GM04504 (cell line): ENCODE measurements at places on chromosomes 16 and 17.

- DNase-seq, result no peak
Observed at GRCh38 chr17:48432820-48433775, 3.1 kb upstream of the SKAP1 start.

- no peak for DNase-seq
Observed at GRCh38 chr17:81840826-81841778, 6.3 kb upstream of the PPP1R27 start.

- DNase-seq, result no peak
Observed at GRCh38 chr16:30115238-30115637, 1.9 kb upstream of the GDPD3 start.

- no peak for DNase-seq
Observed at GRCh38 chr17:48747445-48748363, 19.2 kb upstream of the HOXB13 start.

- no peak for DNase-seq
Observed at GRCh38 chr16:55443434-55444346, 35.3 kb upstream of the MMP2 start.

DNA sequence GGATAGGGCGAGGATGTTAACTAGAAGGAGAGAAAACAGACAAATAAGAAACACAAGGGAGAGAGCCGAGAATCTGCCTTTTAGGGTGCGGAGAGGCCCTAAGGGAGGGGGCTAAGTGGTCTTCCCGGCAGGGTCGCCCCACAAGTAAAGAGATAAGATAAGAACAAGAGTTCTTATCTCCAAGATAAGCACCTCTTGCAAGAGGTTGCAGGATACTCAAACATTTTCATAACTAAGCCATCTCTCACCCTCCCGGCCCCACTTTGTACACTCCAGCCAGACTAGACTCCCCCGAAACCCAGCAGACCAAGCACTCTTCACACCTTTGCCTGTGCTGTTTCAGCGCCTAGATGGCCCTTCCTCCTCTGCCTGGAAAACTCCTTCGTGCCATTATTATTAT lies 14.3 kb downstream of the ZNF319 start:
- no peak for DNase-seq

DNA sequence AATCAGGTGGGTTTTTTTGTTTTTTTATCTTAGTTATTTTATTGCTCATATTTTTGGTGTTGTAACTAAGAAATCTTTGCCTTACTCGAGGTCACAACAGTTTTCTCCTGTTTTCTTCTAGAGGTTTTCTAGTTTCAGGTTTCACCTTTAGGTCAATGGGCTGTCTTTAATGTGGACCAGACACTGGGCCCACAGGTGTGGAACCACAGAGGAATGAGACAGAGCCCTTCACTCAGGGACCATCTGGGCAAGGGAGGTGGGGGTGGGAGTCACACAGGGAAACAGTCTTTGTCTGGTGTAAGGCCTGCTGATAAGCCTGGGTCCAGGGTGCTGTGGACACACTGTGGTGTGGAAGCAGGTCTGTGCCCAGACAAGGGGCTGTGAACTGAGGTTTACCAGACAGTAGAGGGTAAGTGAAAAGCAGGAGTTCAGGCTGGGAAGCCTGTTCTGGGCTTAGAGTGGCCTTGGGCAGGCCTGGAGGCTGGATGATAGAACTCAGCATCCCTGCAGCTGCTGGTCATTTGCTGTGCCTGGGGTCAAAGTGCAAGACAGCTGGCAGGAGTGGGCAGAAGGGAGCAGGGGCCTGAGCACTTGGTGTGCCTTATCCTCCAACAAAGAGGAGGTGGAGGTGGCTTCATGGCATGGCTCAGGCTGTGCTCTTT lies 75.6 kb downstream of the SPECC1 start:
- no peak for DNase-seq

DNA sequence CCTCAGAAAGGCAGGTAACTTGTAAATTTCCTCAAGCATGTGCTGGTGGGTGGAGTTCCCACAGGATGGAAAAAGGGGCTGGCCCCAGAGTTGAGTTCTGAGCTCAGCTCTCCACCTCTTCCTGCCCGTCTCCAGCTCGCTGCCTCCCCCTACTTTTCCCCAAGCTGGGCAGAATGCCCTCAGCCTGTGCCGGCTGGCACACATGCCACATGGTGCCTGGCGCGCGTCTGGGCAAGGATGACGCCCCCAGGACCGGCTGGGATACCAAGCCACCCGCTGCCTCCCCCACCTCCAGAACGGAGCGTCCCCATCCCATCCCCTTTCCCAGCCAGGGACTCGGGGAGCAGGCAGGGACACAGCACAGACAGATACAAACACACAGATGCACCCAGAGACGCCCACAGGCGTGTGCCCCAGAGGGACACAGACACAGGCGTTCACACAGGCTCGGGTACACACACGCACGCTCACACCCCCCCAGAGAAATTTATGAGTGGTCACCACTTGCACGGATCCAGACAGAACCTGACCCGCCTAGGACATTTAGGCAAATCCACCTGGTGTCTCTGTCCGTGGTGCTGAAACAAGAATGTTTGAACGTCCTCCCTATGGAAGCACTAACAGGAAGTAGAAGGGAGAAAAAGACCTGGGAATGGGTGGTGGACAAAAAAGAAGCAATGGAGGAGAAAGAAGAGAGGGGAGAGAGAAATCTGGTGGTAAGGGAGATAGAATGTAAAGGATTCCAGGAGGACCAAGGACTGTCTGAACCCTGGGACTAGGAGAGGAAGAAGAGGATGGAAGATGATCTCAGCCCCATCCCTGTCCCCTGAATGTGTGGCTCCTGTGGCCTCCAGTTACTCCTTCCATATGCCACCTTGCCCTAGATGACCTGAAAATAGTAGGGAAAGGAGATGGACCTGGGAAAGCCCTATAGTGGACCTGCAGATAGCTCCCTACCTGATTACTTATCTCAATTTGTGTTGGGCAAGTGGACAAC lies 15.5 kb downstream of the NEUROD2 start:
- no peak for DNase-seq

GRCh38 chr17:83154311-83155127 lies 75.1 kb downstream of the METRNL start:
- no peak for DNase-seq

DNA sequence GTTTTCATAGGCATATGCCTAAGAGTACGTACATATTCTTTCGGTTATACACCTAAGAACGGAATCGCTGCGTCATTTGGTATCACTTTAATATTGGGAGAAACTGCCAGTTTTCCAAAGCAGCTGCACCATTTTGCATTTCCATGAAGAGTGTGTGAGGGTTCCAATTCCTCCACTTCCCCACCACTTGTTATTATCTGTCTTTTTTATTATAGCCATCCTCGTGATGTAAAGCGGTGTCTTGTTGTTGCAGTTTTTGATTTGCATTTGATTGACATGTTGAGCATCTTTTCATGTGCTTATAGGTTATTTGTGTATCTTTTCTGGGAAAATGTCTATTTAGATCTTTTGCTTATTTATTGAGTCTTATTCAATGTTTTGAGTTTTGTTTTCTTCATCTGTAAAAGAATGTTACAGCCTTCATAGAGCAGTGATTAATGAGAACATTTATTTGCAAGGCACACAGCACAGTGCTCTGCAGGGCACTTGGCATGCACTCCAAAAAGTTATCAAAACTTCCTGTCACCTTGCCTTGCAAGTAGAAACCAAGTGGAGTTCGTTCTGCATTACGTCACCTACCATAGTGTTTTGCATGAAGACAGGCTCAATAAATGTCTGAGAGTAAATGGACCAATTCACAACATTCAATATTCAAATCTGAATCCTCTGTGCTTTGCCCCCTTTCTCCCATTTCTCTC lies 26.6 kb upstream of the ST6GALNAC1 start:
- no peak for DNase-seq

- peak; percentile 84 for DNase-seq
Observed at GRCh38 chr17:74987418-74987908, at the start of gene CDR2L. Gene CDR2L (plus strand): TSS chr17:74987632. CDS start chr17:74988044, 412 bp downstream.

DNA sequence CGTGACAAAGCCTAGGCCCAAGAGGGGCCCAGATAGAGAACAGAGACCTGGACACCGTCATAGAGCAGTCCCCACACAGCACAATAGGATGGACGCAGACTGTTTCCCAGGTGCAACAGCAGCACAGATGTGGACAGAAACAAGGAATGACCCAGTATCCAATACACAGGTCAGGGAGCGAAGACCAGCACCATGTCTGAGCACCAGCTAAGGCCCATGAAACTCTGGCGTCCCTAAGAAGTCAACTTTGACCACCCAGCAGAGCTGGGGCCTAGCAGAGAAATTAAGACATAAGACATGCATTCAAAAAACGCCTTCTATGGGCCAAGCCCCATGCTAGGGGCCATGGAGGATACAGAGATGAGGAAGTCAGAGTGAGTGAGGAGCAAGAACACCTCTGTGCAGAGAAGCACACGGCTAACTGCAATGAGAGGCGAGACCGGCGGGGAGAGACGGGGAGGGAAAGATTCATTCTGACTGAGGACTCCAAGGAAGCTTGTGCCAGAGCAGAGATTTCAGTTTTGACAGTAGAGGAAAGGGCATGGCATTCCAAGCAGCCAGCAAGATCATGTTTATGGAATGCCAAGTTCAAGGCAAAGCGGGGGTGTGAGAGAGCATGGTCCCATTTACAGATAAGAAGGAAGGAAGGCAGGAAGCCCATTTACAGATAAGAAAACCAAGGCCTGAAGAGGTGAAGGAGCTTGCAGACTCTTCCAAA lies 50.8 kb downstream of the PITPNM3 start:
- no peak for DNase-seq

DNA sequence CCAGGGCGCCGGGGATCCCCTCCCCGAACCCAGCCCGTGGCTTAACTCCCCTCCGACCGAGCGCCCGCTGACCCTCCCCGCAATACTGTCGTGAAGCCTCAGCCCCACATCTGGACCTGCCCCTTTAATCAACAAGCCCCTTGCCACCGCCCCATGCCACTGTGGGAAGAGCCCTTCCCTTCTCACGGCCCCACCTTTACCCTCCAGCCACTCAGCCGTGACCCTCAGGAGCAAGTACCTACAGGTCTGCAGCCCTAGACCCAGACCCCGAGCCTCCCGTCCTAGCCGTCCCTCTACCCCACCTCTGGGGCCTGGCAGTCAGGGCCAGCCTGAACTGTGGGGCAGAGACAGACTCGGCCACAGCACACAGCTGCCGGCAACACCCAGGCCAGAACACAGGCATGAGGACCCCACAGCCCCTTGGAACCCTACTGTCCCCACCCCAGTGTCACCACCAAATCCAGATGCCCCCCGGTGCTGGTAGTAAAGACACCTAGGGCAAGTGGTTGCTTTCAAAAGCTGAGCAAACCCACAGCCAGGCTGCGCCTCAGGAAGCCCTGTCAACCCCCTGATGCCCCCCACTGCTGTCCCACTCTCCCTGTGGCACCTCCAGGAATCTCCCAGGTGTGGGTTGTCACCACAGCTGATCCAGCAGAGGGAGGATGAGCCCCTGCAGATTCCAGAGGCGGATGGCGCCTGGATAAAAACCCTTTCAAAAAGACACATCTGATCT lies 1.4 kb downstream of the NXPH3 start:
- DNase-seq, result no peak

DNA sequence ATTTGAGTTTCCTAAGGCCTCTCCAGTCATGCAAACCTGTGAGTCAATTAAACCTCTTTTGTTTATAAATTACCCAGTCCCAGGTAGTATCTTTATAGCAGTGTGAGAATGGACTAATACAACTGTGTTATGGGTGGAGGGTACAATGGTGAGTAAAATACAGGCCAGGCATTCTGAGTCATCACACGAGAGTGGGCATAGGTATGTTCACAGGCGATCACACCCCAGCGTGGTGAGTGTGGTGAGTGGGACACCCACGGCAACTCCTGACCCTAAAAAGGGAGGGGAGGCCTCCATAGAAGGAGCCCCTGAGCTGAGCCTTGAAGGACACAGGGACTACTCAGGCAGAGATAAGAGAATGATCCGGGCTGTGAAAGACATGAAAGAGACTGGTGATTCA lies 22.6 kb upstream of the MAPT start:
- DNase-seq, result no peak

GRCh38 chr17:41844971-41845370 lies 7.3 kb downstream of the KLHL10 start:
- no peak for DNase-seq

DNA sequence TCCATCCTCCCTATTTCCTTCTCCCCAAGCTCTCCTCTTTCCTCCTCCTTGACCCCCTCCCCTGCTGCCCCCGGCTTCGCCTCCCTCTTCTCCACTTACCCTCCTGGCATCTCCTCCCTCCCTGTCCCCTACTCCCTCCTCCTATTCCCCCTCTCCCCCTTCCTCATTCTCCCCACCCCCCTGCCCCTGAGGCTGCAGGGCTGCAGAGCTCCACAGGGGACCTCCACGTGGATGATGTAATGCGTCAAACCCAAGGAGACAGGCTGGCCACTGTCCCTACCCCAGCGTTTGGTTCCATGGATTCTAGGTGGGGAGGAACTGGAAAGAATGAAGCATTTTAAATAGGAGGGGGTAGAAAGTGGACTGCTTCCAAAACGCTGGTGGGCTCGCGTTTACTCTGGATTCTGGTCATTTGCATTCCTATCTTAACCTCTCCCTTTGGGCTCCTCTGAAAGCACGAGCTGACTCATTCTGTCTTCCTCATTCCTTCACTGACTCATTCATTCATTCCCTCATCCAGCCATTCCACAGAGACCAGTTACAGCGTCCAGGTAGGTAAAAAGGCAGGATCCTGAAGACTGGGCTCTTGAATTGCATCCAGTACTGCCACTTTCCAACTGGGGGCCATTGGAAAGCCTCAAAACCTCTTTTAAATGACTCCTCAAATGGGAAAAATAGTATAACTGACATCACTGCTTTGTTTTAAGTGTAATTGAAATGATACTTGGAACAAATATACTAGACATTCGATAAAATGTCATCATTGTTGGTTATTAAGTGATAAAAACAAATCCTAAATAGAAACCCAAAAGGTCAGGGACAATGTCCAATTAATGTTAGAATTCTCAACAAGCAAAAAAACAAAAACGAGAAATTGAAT lies 943 bp upstream of the COTL1 start:
- peak; percentile 90 for DNase-seq

DNA sequence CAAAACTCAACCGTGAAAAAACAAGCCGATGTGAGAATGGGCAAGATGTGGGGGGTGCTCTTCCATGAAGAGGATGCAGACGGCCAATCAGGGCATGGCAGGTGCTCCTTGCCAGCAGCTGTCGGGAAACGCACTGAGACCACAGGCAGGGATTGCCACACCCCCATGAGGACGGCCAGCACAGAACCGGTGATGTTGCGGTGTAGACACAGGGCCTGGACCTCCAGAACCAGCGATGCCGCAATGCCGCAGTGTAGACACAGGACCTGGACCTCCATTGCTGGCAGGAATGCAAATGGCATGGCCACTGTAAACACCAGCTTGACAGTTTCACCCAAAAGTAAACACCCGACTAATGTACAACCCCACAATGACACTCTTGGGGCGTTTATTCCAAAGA lies 164.9 kb downstream of the BANP start:
- no peak for DNase-seq

DNA sequence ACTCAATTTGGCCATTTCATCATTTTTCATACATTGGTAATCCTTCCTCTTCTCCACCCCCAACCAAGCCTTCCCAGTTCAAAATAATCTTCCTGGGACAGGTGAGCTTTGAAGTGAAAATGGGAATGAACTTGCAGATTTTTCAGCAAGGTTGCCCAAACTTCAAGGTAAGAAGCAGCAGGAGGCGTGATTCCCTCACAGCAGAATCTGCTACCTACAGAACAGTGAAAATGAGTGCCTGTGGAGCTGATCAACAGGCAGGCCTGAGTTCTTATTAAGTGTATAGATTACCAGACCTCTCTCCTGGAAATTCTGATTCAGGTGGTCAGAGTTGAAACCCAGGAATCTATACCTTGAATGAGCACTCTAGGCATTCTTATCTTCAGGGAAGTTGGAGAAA lies 356.6 kb downstream of the RBFOX1 start:
- DNase-seq, result no peak
